Urinary bladder (tissue), 4 donors: ENCODE measurements at places on chromosomes 1 and 21. TPM values are rescaled to one million over a fixed set of nuclear protein-coding genes. Genes with fewer than 3 reads are reported as not detected.

SPRR2F gene
- not detected for total RNA-seq

KLHL20 gene
- total RNA-seq, result 45.1 TPM

RNU1-2 gene
- total RNA-seq, result under 0.01 TPM

WRAP73 gene
- total RNA-seq, result 8.1 TPM

FHAD1 gene
- 2.0 TPM for total RNA-seq

PTPRU gene
- 11.7 TPM for total RNA-seq

TOMM40L gene
- 6.0 TPM for total RNA-seq

NBPF14 gene
- 41.8 TPM for total RNA-seq

FMOD gene
- total RNA-seq, result 68.4 TPM

CLCNKA gene
- total RNA-seq, result not detected

GON4L gene
- total RNA-seq, result 51.7 TPM

TDRD5 gene
- 1.1 TPM for total RNA-seq

SERTAD4 gene
- 6.9 TPM for total RNA-seq

TTLL7 gene
- 58.5 TPM for total RNA-seq
